ENCODE measurements at places on chromosomes 2 and 18. TPM values are rescaled to one million over a fixed set of nuclear protein-coding genes. Genes with fewer than 3 reads are reported as not detected.

GRCh38 chr2:33219114-33219513, 257.3 kb upstream of the RASGRP3 start:
- DNase-seq, result no peak

- no peak for DNase-seq
Measured at GRCh38 chr18:26526966-26527234, 21.5 kb downstream of the KCTD1 start.

GRCh38 chr2:241415196-241415595, 59.1 kb downstream of the FARP2 start:
- DNase-seq, result no peak

DNA sequence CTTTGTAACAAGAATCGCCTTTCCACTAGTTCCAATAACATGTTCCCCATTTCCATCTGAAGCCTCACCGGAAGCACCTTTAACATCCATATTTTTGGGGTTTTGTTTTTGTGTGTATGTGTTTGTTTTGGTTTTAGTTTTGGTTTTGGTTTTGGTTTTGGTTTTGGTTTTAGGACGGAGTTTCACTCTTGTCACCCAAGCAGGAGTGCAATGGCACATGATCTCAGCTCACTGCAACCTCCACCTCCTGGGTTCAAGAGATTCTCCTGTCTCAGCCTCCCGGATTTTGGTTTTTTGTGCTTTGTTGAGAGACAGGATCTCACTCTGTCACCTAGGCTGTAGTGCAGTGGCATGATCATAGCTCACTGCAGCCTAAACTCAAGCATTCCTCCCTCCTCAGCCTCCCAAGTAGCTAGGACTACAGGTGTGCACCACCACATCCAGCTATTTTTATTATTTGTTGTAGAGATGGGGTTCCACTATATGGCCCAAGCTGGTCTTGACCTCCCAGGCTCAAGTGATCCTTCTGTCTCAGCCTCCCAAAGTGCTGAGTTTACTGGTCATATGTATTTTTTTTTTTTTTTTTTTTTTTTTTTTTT, 36.3 kb downstream of the TGOLN2 start:
- DNase-seq, result no peak

The SIX3 gene
- not detected for total RNA-seq

GRCh38 chr2:64025741-64026140, 6.5 kb upstream of the VPS54 start:
- DNase-seq, result no peak

The DSG4 gene
- total RNA-seq, result under 0.01 TPM

DNA sequence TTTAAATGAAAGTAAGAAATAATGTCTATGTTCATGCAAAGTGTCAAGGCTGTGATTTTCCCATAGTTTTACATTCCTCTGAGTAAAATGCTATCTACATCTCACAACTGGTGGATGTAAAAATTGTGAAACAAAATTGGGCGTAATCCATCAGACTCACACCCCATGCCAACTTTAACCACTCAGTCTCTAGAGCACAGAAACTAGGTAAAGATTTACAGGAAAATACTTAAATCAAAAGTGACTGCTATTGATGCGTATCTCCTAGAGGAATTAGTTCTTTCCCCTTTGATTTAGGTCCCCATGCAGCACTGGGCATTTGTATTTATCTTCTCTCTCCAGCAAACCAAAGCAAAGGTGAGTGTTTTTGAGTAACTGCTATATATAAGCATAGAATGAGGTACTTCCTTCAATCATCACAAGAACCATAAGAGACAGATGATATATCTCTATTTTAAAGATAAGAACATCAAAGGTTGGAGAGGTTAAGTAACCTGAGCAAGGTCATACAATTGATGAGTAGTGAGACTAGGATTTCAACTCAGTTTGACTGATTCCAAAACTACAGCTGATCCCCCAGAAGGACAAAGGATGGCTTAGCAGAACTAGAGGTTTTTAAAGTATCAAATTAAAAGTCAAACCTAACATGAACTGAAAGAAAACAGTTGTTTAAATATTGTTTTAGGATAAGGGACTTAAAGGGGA, 594.0 kb upstream of the ACVR2A start:
- DNase-seq, result no peak

DNA sequence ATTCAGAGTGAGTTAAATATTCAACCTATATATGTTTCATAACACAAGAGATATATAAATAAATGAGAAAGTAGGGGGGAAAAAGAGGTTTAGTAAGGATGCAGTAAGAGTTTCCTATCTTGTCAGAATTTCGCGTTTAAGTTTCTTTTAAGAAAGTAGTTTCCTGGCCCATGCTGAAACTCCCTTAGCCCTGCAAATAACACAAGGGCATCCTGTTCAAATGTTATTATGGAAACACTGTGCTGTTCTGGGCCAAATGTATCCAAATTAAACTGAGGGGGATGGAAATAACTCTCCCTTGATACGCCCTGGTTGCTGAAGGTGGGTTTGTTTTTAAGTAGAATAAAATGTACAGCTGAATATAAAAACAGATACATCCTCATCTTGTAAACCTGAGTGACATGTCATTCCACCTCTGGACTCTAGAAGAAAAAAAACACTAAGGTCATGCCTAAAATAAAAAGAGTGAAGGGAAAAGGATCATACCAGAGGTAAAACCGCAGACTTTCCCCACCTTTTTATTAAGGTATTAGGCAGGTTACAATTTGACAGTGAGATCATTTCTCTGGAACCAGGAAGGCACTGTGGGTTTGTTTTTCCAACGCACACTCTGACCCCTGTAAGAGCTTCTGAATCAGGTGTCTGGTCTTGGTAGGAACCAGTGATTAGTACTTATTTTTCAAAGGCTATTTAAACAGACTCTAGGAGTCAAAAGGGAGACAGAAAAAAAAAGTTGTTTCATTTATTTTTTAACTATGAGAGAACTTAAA, 16.7 kb downstream of the BCL2 start:
- DNase-seq, result no peak

- DNase-seq, result no peak
Measured at GRCh38 chr18:46856973-46857372, 60.3 kb downstream of the PIAS2 start.

The NEB gene
- 6.4 TPM for total RNA-seq

DNA sequence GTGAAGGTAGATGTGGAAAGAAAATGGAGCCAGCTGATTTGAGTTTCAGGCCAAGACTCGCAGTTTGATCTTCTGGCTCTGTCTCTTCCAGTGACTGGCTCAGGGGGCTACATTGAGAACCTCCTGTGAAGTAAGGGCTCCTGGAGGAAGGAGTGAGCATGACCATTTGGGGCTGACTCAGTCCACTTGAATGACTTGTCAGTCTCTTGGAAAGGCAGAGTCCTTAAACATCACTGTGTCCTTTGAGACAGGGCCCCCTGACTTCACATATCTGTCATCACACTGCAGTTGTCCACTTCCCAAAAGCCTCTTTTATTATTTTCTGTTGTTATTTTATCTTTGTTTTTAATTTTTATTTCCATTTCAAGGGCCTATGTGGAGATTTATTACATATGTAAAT, 204.6 kb upstream of the APCDD1 start:
- no peak for DNase-seq

Measured in liver (tissue), 10 donors.